Tibial nerve (tissue), 4 donors: ENCODE measurements at places on chromosomes 1 and 21. TPM values are rescaled to one million over a fixed set of nuclear protein-coding genes. Genes with fewer than 3 reads are reported as not detected.

The HYI gene
- total RNA-seq: 69.8 TPM

GRCh38 chr21:41727784-41728763, 38.8 kb downstream of the RIPK4 start:
- DNase-seq: no peak

- DNase-seq: no peak
Measured at GRCh38 chr1:232890340-232890943, 60.0 kb upstream of the NTPCR start.

DNA sequence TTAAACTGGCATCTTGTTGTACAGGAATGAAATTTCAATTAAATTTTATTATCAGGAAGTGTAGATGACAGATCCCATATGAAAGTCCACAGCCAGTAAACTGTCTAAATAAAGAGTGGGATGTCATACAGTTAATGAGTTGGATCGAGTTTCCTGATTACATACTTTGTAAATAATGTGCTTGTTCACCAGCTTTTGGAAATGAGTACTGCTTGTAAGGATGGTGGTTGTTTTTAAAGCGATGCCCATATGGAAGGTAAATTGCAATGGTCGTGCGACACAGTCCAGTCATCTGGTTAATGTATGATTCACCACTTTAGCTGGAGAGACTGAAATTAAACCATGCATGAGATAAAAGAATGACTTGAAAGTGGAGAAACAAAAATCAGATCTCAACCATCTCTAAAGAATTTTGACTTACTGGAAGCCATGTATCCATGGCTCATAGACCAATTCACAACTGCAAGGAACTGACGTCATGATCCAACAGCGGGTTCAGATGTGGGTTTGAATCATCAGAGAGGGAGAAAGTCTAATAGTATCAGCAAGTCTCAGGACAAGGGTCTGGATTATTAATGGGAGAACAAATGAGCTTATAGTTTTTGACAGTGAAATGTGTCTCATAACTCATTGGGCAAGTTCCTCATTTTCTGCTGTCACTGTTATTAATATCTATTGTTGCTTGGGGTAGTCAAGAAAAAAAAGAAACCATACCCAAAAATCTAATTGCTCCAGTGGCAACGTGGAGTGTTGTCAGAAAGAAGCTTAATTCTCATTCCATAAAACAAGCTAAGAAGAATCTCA, 49.0 kb downstream of the MAP10 start:
- DNase-seq: no peak

DNA sequence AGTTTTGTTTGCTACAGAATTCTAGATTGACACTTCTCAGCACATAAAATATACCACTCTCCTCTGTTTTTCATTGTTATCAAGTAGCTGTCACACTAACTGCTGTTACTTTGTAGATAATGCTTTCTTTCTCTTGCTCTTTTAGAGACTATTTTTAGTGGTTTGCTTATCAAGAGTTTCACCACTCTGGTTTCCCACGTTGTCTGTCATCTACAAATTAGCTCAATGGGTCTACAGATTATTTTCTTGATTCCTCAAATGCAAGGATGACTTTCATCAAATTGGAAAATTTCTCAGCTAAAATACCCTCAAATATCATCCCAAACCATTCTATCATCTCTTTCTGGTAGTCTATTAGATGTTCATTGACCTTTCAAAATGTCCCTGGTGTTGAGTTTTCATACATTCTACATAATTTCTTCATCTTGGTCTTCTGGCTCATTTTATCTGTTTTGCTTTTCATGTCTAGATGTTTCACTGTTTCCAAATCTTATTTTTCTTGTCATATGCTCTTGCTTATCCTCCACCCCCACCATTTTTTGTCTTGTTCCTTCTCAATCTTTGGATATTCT, 122.5 kb downstream of the TRIM33 start:
- no peak for DNase-seq

DNA sequence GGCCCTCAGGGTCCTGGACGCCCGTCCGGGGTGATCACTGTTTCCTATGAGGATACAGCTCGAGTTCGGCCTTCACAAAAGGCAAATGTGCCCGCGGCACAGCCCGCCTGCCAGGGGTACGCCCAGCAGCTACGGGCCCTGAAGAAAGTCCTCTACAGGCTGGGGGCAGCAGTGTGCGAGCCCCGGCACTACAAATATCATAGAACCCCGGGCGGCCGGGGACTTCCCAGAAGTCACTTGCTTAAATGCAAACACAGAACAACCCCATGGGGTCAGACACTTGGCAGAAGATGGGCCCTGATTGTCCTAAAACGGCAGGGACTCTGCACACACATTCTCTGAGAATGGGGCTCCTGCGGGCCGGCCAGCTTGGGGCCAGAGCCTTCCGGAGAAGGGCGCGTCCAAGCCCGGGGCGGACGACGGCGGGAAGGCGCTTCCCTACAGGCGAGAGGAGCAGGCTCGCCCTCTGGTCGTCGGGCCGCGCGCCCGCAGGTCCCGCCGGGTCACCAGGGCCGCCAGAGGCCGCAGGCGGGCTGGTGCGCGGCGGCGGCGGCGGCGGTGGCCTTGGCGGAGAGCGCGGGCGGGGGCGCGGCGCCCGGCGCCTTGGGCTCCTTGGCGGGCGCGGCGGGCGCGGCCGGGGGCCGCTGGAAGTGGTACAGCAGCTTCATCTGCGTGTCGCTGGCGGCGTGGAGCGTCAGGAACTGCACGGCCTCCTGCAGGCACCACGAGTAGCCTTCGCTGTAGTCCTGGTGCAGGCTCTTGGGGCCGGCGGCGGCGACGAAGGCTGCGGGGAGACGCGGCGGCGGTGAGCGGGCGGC, 888 bp downstream of the HES5 start:
- DNase-seq: no peak
